Activated CD4-positive, alpha-beta T cell treated with anti-CD3 and anti-CD28 coated beads, Interleukin-2, amount 10 ng/mL, durations not matched to agents 7 days and 5 days (primary cell): ENCODE measurements at places on chromosomes 3 and 15.
A peak's percentile ranks its signal among the peaks of the same experiment; 100 is the strongest.

GRCh38 chr15:94470492-94470891 lies 239.1 kb downstream of the MCTP2 start:
- no peak for DNase-seq

- no peak for DNase-seq
These were observed 258.5 kb upstream of the PROK2 start for GRCh38 chr3:72043204-72044133.

- no peak for DNase-seq
These were observed 83.5 kb upstream of the CFAP20DC start for GRCh38 chr3:59133311-59133710.

- no peak for DNase-seq
These were observed 298.8 kb upstream of the CTDSPL start for GRCh38 chr3:37562876-37563275.

DNA sequence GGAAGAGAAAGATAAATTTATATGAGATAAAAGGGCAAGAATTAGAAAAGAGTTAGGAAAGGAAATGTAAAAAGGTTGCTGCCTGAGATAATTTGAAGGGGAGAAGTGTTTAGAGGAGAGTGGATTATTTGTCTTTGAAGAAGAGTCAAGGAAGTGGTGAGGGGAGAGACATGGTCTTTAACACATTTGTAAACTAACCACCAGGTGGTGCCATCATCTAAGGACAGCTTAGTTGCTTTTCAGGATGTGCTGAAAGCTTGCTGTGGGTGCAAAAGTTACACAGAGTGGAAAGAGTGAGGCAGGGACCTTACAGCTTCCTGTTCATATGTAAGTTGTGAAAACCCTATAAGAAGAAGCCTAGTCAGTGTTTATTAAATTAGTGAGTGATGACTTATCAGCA lies 114.1 kb upstream of the DNAJC19 start:
- DNase-seq, result peak; percentile 23

DNA sequence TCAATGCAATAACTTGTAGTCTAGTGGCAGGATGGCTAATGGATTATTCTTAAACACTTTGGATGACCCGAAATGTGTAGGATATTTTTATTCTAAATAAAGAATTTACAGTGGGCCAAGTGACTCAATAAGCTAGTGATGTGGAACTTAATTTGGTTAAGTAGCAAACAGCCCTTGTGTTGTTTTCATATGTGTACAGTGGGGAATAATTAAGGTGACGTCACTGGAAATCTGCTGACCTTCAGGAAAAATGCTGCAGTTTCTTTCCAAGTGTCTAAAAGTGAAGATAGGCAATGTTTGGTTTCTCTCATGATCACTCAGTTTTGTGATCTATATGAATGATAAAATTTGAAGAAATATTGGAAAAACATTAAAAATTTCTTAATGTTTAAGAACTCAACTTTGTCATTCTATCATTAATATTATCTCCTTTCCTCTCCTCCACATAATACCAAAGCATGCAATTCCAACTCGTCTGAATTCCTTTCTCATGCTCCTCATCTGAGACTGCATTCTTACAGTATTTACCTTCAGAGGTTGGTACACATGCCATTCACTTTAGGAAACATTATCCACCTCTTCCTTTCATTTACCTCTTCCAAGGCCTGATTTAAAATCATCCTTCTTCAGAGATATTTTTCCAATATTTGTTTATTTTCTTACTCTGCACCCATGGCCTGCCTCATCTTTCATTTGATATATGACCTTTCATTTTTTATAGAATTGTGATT lies 414.6 kb upstream of the ARPP21 start:
- no peak for DNase-seq

DNA sequence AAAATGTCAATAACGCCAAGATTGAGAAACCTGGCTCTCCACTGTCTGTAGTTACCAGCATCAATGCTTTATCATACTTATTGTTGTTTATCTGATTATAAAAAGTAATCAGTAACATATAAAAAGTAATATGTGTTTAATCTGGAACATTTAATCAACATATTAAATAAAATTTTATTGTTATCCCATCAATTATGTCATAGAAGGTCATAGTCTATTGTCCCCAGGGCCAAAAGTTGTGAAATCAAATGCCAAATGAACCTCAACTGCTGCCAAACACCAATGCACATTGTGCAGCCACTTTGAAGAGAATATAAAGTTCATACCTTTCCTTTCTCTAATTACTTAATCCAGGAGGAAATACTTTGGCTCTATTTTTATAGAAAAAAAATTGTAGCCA lies 106.6 kb downstream of the EOMES start:
- DNase-seq, result no peak

DNA sequence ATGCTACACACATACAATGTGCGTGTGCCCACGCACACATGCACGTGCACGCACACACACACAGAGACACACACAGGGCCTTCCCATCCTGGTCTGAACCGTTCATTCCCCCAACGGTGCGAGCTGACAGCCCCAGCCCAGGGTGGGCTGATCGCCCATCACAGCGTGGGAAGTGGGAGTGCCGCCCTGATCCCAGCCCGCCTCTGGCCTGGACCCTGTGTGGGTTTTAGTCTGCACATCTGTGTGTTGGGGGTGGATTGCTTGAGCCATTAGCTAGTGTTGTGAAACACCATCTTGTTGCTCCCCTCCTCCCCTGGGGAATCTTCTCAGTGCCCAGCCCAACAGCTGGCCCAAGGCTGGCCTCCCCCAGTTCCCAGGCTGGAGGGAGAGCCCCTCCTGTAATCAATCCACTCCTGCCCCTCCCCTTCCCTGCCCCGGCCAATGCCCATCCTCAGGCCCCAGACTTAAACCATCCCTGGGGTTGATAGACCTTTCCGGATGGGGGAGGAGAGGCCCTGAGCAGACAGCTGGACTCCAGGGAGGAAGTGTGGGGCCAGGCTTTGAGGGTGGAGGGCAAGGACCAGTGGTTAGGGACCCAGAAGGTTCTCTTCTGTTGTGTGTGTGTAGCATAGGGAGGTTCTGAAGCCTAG lies 8.3 kb downstream of the SEMA3G start:
- DNase-seq, result no peak

DNA sequence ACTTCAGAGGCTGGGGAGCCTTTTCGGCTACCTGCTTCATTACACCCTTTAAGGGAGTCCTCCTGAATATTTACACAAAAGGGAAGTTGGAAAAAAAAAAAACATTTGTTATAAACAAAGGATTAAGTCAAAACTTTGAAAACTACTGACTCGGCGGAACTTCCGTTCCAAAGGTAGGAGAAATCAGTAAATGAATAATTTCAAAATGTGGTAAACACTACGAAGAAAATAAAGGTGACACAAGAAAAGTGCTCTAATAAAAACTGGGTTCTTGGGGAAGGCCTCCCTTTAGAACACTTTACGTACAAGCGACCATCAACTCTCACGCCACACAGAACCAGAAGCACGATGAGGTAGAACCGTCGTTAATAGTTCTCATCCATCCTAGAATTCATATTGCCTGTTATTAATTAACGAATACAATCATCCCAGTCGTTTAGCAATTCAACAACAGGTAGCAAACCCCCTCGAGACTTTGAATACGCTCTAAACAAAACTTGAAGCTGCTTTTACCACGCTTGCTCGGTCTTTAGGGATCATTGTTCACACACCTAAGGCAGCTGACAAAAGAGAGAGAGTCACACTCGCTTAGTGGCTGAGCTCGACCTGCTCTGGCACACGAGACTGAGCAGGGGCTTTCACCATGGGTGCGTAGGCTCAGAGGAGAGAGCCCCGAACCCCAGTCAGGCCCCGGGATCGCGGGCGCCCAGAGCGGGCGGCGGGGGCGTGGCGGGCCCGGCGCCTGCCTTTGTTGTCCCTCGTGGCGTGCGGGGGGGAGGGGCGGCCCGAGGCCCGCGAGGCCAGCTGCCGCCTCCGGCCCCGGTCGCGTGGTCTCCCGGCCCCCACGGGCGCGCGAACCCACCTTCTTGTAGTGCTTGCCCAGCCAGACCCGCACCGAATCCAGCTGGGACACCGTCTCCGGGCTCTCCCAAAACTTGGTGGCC lies 680 bp downstream of the SMARCC1 start:
- DNase-seq, result peak; percentile 65

GRCh38 chr3:54357301-54357700 lies 234.9 kb downstream of the CACNA2D3 start:
- no peak for DNase-seq

- DNase-seq, result no peak
These were observed 698.7 kb downstream of the NTRK3 start for GRCh38 chr15:87557881-87558280.

DNA sequence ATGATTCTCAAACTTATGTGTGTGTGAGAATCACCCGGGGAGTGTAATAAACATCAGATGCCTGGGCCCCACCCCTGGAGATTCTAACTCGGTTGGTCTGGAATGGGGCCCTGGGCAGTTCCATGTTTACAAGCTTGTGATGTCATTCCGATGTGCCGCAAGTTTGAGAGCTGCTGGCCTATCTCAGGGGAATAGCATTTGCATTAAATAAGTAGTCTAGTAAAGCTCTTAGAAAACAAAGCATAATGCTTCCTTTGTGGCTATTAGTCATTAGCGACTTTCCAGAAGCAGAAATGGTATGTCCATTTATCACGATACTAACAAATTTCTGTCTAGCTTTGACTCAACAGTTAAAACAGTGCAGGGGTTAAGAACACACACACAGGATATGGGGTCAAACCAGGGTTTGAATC lies 20.9 kb downstream of the PGBD4 start:
- no peak for DNase-seq

DNA sequence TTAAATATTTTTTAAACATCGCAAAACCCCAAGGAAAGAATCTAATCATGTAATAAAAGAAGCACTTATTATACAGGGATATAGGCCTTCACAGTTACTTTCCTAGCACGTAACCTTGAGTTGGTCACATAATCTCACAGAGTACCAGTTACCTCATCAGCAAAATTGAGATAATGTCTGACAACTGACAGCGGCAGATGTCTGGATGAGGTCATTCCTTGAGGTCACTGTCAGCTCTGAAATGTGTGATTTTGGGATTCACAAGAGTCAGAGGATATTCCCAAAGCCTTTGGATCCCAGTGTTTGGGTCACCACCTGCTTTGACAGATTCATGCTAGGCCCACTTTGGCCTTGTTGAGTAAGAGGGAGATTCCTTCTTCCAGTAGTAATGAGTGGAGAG lies 151.4 kb upstream of the SEMA6D start:
- no peak for DNase-seq

DNA sequence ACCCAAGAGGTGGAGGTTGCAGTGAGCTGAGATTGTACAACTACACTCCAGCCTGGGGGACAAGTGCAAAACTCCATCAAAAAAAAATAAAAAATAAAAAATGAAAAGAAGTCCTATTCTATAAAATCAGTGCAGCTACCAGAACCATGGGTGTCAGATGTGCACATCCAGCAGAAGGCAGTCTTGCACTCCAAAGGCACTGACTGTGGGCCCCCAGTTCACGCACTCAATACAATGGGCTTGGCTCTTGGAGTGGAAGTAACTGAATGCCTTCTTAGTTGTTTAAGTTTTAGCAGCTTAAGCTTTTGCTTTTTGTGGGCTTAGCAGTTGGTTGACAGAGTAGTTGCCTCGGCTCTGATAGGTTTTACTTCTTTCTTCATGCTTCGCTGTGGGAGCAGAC lies 141.4 kb downstream of the AGBL1 start:
- no peak for DNase-seq
